ENCODE measurements at places on chromosomes 13 and 19.

- DNase-seq = no peak
Observed at GRCh38 chr13:104043184-104043583, 977.0 kb upstream of the SLC10A2 start.

DNA sequence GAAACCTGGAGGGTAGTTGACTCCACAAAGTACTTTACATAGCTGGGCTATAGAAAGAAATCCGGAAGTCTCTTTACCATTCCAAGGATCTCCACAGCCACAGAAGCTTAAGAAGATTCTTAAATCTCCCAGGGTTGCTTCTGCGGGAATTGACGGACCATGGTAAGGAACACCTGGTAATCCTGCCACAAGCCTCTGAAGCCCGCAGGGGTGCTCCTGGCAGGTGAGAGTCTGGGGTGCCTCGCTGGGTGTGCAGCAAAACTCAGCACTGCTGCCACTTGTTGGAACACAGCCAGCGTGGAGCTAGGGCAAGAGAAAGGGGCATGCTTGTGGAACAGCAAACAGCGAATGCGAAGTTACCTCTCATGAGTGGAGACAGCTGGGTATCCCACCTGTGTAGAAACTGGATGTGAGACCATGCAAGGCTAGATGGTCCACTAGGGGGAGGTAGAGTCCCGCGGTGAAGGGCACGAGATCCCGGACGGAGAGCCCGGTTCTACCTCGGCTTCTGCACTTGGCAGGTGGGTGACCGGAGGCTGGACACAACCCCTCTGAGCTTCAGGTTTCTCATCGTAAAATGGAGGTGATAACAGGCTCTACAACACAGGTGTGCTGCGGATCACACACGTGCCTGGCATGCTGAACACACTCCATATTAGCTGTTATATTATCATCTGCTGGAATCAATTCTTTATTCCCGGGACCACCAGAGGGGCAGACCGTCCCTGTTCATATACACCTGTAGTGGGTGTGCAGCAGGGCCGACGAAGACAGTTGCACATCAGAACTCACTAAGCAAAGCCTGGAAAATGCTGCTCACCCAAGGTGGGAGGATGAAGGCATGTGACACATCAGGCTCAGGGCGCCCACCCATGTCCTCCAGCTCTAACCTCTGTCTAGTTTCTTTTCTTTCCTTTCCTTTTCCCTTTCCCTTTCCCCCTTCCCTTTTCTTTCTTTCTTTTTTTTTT, 24.1 kb upstream of the UBAC2 start:
- DNase-seq = peak; percentile 46

- no peak for DNase-seq
Observed at GRCh38 chr13:25177012-25177411, 4.9 kb upstream of the AMER2 start.

- DNase-seq = peak; percentile 80
Observed at GRCh38 chr19:45882652-45883585, 3.0 kb downstream of the IRF2BP1 start.

DNA sequence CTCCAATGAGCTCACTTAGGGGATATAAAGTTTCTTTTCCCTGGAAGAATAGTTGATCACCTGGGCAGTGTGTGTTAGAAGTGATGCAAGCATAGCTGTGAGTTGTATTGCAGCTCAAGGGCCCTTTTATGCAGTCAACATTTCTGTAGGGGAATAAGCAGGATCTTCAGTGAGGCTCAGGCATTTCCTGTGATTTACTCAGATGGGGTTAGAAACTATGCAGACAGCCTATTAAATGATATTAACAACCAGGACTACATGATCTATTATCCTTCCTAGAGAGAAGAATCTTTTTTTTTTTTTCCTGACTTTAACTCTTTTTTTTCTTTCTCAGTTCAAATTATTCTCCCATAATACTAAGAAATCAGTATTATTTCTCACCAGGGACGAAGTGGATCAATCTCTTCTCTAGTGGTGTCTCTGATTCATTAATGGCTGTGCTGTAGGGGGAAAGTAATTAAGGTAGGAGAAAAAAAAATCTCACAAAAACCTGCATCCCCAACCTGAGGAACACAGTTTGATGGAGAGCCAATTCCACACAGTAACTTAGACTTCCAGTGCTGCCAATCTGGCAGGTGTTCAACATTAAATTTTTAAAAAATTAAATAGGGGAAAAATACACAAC, 126.4 kb upstream of the SLC10A2 start:
- peak; percentile 5 for DNase-seq

- peak; percentile 40 for DNase-seq
Observed at GRCh38 chr13:43085545-43085944, 62.2 kb downstream of the DNAJC15 start.

All from fibroblast of skin of back (primary cell).